ENCODE measurements at places on chromosomes 7 and 10.

- DNase-seq: no peak
These were observed 106.5 kb upstream of the PRR15 start for GRCh38 chr7:29457141-29457561.

DNA sequence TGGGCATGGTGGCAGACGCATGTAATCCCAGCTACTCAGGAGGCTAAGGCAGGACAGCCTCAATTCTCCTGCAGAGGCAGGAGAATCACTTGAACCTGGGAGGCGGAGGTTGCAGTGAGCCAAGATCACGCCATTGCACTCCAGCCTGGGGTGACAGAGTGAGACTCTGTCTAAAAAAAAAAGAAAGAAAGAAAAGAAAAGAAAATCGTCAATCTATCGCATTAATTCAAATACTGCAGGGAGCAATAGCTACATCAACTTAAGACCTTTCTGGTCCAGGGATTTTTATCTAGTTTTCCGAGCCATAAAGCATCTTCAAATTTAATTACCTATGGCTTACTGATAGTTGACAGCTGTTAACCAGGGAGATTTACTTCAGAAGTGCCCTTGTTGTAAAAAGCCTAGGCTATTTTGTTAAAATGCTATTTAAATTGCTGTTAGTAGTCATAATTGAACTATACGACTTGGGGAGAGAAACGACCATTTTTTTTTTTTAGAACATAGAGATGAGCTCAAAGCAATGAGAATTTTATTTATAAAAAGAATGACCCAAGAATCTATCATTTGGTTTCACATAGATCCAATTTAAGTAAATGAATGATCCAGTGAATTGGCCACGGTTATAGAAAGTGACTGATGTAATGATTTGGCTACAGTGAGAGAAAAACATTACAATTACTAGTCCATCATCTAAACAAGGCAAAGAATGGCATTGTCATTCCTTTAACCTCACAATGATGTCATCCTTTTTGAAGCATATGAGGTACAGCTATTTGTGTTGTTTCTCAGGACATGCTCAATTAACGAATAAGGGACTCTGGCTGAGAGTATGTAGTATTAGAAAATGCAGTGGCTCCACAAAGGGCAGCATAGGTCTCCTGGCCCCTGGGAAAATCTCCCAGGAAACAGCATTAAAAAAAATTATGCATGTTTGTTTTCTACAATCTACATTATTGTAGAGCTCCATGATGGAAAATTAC lies 85.3 kb downstream of the SEMA3C start:
- DNase-seq: peak; percentile 33

DNA sequence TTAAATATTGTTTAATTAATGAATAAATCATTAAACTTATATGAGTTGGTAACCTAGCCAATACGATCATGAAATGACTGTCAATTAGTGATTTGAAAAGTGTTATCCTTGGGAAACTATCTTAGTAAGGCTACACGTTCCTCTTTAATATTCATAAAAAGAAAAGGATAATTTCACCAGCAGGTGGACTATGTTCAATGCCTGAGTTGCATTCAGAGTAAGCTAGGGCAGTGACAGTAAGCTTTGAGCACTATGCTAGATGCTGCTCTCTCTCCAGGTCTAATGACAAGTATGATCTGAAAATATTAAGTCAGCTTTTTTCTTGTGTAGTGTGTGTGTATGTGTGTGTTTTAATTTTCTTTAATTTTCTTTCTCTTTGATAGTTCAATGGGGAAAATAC lies 486.3 kb upstream of the PCDH15 start:
- no peak for DNase-seq

- DNase-seq: no peak
These were observed 208.0 kb downstream of the GALNT17 start for GRCh38 chr7:71339924-71340323.

DNA sequence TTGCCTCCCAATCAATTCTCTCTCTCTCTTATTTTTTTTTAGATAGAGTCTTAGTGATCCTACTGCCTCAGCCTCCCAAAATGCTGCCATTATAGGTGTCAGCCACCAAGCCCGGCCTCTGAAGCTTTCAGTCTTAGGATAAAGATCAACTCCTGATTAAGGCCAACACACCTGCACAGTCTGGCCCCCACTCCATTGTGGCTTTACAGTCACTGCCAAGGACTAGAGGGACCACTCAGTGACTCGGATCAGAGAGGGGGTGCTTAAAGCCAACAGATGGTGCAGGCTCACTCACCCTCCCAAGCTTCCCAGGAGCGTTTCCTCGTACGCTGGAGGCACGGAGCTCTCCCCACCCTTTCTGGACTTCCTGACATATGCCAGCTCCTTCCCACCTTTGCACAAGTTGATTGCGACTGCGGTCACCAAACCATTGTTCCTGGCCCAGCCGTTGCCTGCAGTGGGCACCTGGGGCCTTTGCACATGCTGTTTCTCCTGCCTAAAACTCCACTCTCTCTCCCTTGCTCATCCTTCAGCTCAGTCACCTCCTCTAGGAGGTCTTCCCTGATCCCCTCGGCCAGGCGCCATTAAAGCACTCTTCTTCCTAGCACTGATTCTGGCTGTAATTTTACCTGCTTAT lies 1.7 kb upstream of the CDH23 start:
- DNase-seq: no peak

DNA sequence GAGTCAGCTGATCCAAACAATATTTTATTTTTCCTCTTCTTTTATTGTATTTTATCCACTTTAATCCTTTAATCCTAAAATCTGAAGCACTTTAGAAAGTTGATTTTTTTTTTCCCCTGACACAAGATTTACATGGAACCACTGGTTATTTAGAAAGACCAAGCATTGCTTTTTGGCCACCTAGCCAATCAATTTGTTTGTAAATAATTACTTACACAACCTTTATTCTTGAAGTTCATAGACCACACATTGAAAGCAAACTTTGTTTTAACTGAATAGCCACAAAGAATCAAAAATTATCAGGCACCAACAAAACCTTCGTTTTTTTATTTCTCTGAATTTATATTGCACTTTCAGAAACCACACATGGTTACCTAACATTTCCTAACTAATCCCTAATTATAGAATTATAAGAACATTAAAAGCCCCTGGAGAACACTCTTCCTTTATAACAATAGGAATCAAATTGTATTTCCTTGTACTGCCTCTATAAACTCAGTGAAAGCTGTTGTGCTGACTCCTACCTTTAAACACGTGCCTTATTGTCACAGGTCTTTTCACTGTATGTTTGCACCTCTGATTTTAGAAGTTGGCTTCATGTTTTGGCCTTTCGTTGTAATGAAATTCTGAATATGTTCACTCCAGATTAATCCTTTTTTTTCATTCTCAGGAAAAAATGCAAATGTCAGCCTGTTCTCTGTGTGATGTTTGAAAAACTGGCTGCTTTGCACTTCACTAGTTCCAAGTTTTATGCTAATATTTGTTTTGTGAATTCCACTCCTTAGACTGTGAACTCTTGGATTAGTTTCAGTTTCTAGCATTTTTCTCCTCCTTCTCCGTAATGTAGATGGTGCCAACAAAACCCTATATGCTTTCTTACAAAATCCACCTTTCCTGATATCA lies 1511.9 kb downstream of the REEP3 start:
- no peak for DNase-seq

DNA sequence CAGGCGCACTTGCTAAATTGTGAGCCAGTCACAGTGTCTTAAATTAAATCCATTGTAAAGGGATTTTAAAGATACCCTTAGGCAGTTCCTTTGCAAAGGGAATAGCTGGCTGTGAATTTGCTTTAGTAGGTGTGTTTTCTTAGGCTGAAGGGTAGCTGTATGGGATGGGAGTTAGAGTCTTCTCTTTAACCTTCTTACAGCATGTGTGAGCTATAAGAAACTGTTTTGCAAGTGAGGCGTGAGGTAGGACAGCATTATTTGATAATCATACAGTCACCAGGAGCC lies 5.2 kb downstream of the EEPD1 start:
- DNase-seq: no peak

- DNase-seq: no peak
These were observed at the start of gene ITIH5 for GRCh38 chr10:7666253-7667023. Gene ITIH5, minus strand, starts transcription at chr10:7666966. Its CDS starts 74 bp downstream, at chr10:7666892.

DNA sequence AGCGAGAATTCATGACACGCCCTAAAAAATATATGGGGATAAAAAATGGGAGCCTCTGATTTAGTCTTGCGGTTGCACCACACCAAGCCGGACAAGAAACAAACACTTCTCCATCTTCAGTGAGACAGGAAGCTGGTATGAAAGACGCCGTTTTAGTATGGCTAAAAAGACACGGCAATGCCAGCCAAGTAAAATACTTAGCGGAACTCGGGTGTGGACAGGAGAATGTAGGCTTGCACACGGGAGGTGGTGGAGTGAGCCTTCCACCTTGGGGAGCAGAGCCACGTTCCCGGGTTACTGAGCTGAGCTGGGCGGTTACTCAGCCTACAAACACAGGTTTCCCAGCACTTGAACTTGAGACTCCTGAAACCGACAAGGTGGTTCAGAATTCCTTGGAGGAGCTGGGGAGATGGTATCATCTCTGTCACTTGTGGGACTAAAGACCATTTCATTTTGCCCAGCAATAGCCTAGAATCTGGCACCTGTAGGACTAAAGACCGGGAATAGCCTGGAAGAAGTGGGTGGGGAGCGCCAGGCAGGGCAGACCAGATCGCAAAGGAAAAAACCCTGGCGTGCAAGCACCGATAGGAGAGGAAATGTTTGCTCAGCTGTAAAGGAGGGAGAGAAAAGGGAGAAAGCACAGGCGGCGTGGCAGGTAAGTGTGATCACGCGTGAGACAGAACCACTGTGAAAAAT lies 34.8 kb upstream of the SEPHS1 start:
- no peak for DNase-seq

- DNase-seq: no peak
These were observed 32.2 kb downstream of the SLC16A12 start for GRCh38 chr10:89503151-89503550.

DNA sequence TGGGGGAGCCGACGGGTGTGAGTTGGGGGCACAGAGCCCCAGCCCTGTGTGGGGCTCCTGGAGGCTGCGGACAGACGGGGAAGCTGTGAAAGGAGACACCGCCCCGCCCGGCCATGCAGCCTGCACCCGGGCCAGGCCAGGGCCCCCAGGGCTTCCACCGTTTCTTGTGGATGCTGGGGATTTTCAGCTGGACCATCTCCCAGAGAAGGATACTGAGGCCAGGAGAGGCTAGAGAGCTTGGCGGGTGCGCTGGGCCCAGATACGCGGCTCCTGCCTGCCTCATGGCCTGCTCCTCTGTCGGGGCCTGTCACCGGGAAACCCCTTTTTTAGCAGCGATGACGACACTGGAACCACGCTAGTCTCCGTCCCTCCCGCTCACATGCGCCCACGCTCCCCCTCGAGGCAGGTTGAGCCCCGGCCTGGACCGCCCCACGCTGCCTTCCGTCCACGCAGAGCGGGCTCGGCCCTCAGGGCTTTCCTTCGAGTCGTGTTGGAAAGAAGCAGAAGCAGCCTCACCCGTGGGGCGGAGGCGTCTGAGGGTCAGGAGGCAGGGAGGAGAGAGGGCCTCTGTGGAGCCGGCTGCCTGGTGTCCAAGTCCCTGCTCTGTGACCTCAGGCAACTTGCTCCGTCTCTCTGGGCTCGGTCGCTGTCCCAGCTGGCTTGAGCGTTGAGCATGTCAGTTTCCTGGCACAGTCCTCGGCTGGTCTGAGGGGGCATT lies 11.7 kb downstream of the TMEM184A start:
- no peak for DNase-seq

GRCh38 chr7:10939237-10939910 lies 34.3 kb upstream of the PHF14 start:
- DNase-seq: no peak

- no peak for DNase-seq
These were observed 5.8 kb upstream of the POLM start for GRCh38 chr7:44087911-44088838.

All from NCI-H2227 treated with DMSO at 0.1 percent for 48 hours (cell line).